ENCODE measurements at places on chromosomes 5 and 9. TPM values are rescaled to one million over a fixed set of nuclear protein-coding genes. Genes with fewer than 3 reads are reported as not detected.

The CRB2 gene
- total RNA-seq = not detected

The KYAT1 gene
- total RNA-seq = 9.5 TPM

The AQP7 gene
- total RNA-seq = not detected

The SRD5A1 gene
- 14.8 TPM for total RNA-seq

The CSF1R gene
- total RNA-seq = not detected

DNA sequence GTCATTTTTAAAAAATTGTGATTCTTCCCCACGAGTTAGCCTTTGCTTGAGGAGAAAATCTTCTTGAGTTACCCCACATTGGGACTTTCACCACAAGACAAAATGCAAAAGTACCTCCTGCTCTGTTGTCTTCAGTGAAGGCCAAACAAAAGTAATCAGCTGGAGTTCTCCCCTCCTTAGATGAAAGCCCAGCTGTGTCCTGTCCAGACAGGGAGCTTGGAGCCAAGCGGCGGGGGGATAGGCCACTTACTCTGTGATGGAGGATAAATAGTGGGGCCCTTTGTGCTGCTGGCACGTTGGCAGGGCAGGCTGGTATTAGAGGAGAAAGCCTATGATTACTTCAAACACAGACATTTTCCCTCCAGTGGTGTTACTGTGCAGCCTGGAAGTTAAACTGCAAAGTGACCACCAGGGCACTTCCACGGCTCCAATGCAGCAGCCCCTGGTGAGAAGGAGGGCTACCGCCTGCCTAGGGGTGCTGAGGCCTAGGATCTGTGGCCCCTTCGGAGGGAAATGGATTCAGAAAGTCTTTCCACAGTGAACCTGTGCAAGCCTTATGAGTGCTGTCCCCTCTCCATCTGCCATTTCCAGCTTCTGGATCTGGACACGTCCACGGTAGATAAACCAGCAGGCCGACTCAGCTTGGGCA, 155.0 kb downstream of the TMEM167A start:
- no peak for DNase-seq

GRCh38 chr5:56686337-56687195, 128.8 kb upstream of the MAP3K1 start:
- no peak for DNase-seq

- DNase-seq = peak; percentile 87
Measured at GRCh38 chr5:68898951-68899471, 194.8 kb upstream of the SLC30A5 start.

DNA sequence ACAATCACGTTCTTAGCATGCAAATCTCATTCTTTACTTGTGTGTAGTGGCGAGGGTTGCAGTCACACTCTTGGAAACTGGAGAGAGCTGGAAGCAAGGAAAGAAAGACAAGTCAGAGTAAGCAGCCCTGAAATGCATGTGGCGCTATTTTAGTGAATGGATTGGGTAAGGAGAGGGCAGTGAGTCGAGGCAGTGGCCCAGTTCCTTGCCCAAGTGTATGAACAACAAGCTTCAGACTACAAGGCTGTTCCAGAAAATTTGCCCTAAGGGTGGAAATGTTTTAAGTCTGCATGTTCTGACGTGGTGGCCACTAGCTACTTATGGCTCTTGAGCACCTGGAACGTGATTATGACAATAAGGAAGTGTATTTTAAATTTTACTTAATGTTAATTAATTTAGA, 59.4 kb upstream of the PTPN3 start:
- DNase-seq = peak; percentile 86

DNA sequence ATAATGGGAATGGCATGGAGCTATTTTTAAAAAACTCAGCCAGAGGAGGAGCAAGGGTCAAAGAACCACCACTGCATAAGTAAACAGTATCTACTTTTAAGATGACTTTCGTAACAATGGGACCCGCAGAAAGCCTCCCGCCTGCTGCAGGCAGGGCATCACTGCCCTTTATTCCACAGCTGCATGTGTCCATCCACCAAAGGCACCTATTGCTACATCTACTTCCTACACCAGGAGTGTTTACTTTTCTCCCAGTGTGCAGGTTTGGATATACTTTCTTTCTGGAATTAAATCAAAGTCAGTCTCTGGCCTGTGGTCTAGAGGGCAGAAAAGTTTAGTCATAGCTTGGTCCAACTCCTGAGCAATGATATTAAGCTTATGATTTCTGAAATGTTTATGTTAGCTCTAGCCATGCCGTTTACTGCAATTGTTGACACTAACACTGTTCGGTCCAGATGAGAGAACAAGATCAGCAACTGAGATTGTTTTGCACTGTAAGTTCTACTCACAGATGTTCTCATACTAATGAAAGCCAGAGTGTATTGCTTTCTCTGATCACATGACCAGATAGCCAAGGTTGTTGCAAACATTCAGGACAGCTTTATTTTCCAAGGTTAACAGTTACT, 391.5 kb downstream of the FGF10 start:
- DNase-seq = no peak

- DNase-seq = no peak
Measured at GRCh38 chr9:86991077-86991476, 43.8 kb upstream of the GAS1 start.

DNA sequence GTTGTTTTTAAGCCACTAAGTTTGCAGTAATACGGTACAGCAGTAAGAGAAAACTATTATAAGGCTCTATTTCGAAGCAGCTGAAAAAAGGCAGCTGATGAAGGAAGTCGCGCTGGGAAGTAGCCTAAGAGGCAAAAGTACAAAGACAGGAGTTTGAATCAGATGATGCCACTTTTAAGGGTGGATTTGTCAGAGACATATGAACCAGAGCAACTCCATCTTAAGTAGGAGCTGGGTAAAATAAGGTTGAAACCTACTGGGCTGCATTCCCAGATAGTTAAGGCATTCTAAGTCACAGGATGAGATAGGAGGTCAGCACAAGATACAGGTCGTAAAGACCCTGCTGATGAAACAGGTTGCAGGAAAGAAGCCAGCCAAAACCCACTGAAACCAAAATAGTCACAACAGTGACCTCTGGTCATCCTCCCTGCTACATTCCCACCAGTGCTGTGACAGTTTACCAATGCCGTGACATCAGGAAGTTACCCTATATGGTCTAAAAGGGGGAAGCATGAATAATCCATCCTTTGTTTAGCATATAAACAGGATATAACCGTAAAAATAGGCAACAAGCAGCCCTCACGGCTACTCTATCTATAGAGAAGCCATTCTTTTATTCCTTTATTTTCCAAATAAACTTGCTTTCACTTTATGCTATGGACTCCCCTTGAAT, 91.8 kb upstream of the PRSS3 start:
- no peak for DNase-seq

DNA sequence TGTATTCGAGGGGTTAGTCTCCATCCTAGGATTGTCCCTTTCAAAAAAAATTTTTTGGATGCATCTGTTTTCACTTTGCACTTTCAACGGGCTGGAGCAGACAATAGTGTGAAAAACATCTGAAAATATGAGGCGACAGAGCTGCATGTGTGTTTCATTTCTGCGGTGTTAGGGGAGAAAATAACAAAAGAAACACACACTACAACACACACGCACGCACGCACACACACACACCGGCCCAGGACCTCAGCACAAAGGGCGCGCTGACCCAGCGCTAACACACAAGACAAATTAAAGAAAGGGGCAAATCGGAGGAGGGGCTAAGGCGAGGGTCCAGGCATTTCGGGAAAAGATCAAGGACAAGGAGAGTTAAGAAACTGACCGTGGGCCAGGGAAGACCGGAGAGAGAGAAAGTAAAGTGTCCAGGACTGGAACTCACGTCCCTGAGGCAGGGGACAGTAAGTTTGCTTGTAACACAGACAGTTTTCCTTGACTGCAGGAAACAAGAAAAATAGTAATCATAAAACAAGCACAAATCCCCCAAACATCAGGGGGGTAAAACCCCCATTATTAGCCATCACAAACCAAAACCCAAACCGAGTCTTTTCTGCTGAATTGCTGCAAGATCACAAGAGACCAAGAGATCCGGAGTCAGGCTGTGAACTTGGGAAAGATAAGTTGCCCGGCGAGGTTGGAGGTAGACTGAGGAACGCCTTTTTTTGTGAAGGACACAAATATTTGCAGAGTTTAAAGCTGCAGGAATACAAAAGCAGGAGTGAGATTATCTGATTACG, 302.1 kb downstream of the PARP8 start:
- DNase-seq = no peak

GRCh38 chr5:139976703-139977102, 66.4 kb downstream of the NRG2 start:
- no peak for DNase-seq

DNA sequence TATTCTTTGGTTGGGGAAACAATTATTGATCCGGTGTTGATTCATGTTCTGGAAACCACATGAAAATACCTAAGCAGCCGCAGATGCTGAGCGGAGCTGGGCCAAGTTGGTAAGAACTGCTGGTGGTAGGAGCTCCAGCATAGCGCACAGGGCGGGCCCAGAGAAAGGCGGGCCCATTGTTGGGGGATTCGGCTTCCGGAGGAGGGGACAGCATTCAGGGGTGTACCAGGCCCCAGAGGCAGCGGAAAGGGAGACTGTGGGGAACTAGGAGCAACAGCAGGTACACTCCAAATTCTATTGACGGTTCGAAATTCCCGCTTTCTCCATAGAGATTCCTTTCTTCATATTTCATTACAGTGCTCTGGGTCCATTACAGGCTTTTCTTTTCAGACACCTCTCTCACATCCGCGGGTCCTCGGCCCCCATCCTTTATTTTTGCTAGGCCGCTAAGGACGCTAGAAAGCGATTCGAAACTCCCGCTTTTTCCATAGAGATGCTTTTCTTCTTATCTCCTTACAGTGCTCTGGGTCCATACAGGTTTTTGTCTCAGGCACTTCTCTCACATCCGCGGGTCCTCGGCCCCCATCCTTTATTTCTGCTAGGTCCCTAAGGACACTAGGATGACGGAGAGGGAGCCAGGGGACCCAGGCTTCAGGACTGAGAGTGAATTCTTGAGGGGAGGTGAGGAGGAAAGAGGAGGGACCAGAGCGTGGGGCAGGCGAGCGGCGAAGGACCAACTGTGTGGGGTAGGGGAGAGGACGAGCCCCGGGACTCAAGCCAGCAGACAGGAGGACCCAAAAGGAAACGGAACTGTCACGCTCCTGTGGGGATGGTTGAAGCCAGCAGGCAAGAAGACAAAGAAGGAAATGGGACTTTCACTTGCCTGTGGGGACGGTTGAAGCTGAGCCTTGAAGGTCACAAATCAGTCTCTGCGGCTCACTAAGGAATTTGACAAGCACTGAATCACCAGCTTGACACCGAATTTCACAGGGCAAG, at the start of gene CCDC152:
Gene CCDC152 (plus strand): TSS at position 213 of the 996 bp plus-strand sequence. CDS start 2,304 bp downstream, outside the sequence.
- DNase-seq = peak; percentile 8

- peak; percentile 94 for DNase-seq
Measured at GRCh38 chr9:129685220-129685932, 19.9 kb downstream of the PRRX2 start.

DNA sequence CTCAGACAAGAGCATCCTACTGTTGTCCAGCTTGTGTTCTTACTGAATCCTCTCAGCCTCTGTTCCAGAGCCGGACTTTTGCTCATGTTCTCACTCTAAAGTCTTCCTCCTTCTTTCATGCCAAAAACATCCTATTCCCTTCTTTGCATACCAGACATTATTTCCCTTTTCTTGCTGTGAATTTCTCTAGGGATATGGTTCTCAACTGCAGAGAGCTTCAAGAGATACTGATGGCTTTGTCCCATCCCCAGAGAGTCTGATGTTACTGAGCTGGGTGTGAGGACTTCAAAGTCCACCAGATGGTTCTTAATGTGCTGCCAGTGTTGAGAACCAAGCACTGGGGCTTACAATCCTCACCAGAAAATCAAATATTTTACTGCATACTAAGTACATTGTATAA, 98.6 kb upstream of the FER start:
- DNase-seq = no peak

GRCh38 chr5:177535125-177535524, 18.4 kb upstream of the DDX41 start:
- no peak for DNase-seq

DNA sequence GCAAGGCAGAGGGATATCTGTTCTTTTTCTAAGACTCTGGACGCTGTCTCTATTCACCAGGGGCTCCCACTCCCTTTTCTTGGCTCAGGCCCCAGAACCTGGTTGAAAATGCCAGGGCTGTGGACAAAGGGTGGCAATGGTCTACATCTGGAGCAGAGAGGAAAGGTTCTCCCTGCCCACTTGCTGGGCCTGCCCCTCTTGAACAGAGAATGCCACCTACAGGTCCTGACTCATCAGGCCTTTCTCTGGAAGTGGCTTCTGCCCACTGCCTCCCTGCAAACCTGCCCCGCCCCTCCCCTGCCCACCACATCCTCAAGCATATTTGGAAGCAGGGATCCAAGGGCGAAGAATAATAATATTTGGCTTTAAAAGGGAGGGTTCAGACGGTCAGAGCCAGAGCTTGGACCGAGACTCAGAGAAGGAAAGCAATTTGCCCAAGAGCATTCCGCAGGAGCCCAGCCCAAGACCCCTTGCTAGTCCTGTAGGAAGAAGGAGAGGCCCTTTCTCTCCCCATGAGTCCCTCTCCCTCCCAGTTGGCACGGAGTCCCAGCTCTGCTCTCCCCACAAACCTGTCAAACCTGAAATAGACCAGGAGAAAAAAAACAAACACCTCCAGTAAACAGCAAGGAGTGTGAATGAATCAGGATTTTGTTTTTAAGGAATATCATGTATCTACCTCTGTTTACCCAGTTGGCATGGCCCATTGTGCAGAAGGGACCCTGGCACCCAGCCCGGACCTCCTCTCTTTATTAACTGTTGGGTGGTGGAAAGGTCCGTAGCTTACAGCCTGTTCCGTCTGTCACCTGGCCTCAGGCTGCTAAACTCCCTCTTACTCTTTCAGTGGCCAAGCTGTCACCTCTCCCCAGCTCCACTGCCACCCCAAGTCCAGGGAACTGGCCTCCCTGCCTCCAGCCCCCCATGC, 37.7 kb upstream of the STXBP1 start:
- peak; percentile 91 for DNase-seq

DNA sequence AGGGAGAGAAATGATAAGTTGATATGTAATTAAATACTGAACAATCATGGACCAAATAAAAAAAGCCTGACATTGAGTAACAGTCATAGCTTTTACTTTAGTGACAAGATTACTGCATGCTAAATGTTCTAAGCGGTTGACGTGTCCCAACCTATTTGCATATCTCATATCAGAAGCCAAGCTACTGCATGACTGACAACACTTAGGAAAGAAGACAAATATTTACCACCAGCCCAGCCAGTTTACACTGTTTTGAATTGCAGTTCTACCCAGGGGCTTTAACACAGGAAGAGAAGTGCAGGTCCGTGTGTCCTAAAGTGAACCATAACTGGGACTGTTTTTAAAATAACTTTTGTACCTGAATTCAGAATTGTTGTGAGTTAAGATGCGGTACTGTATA, 219.9 kb downstream of the PRDM9 start:
- DNase-seq = peak; percentile 81

- DNase-seq = peak; percentile 90
Measured at GRCh38 chr5:106399391-106399790, 1271.3 kb downstream of the EFNA5 start.

Data from bronchial epithelial cell (primary cell).